ENCODE measurements at places on chromosomes 2 and 18. TPM values are rescaled to one million over a fixed set of nuclear protein-coding genes. Genes with fewer than 3 reads are reported as not detected.

DNA sequence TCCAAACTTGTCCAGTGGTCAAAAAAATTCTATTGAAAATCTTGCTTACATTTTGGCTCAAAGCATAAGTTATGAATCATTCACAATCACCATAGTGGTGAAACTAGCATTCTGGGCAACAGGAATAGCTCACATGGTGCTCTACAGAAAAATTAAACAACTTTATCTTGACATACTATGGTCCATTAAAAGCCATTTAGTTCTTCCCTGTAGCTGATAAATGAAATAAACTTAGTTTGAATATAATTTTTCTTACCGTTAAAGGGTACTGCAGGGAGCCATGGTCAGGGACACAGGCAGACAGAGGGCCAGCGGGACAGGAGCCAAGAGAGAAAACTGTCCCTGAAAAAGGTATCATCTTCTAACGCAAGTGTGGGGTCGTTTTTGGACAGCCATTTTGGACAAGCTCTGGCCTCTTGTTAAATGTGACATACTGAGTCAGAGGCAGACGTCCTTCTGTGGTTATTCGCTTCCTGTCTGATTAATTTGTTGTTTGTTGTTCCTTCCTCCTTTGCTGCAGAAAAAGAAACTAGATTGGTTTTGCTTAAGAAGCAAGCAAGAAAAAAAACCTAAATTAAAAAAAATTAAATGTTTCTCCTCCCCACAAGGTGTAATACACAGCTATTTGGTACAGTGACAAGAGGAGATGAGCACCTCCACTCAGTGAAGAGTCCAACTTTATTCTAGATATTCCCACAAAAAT is at the start of gene WIPF1:
WIPF1 (minus strand) TSS at position 460 of the 703 bp plus-strand sequence. CDS start 12,231 bp downstream, outside the sequence.
- peak; percentile 84 for DNase-seq

GRCh38 chr2:231732604-231733003 is 24.3 kb downstream of the PTMA start:
- DNase-seq: no peak

DNA sequence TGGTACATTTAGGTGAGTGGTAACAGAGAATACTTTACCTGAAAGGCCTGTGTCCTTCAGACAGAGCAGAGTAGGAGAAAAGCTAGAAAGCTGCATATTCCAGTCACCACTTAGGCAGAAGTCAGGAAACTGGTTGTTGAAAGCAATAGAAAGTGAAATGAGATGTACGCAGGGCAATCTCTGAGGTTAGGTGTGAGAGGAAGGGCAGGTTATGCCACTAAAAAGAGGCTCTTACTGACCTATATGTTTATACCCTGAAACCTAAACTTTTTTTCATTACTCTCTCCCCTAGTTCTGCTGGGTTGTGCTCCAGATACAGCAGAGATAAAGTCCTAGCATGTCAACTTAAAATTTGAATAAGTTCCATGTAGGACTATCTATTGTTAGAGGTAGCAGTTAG is 93.5 kb downstream of the COX7A2L start:
- DNase-seq: no peak

GPR35 gene
- total RNA-seq: 1.4 TPM

TUBA4B gene
- total RNA-seq: not detected

CDH7 gene
- not detected for total RNA-seq

GRCh38 chr2:46580416-46580815 is 101.1 kb downstream of the TMEM247 start:
- no peak for DNase-seq

DNA sequence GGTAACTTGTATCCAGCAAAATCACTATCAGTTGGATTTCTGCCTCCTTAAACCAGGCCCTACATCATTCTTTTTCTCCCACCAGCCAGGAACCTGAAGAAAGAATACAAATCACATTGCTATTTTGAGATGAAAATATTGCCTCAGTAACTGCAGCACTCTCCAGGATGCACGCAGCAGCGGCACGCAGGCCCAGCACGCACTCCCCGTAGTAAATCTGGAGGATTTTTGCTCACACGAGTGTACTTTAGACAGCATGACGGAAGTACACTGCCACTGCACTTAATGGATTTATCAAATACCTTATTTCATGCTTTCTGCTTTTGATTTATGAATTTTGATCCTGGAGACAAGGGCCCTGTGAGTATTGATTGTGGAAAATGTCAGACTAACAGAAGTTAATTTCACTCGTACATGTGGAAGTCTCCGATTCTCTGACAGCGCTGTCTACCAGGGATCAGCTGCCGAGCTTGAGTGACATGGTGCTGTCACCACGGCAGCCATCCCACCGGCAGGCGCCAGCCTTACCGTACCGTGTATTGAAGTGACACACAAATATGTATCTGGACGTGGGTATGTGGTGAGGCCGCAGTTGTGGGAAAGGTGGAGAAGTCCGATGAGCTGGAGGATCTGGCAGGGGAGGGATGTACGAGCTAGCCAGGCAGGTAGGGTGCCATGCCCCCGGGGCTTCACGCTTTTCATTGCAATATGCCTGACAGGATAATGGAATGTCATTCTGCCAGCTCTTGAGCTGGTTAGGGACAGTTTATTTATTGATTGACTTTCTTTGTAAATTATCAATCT is 863.7 kb downstream of the GALR1 start:
- no peak for DNase-seq

DNA sequence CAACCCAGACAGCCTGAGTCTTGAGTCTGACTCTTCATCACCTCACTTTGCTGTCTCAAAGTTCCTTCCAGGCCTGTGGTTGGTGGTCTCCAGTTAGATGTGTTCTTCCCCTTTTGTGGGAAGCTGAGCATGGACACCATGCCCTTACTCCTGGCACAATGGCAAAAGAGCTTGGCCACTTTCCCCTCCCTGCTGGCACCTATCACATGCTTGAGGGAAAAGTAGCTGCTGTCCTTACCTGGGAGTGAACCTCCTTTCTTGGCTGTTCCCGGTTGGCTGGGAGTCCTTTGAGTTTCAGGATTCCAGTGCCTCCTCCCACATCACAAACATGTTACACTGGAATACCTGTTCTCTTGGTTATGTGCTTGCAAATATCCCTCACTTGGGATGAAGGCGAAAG is 97.8 kb downstream of the GATA6 start:
- no peak for DNase-seq

- DNase-seq: no peak
These were observed 100.1 kb downstream of the WDPCP start for GRCh38 chr2:63488118-63488713.

GRCh38 chr2:99864561-99865553 is 277.5 kb downstream of the AFF3 start:
- DNase-seq: no peak

CXCR1 gene
- total RNA-seq: not detected

DNA sequence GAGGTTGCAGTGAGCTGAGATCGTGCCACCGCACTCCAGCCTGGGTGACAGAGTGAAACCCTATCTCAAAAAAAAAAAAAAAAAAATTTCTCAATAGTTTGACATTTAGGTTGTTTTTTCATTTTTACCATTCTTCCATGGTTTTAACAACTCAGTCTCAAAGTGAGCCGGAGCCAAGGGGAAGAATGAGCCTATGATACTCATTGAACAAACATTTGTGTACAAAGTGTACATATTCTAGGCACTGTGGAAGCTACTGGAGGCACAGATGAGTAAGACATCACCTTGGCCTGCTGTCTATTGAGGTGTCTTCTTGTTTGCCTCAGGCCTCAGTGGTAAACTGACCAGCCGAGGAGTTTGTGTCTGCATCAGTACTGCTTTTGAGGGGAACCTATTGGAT is 21.9 kb downstream of the CENPO start:
- DNase-seq: no peak

DNA sequence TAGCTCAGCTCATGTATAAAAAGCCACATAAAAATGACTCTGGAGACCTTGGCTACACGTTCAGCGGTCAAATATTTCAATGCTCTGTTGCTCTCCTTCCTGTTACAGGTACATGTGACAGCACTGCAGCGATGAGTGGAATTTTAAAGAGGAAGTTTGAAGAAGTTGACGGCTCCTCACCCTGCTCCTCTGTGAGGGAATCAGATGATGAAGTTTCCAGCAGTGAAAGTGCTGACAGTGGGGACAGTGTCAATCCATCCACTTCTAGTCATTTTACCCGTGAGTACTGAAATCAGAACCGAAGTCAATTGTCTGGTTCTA is 125.4 kb downstream of the CSRNP3 start:
- peak; percentile 72 for DNase-seq

GRCh38 chr2:209523041-209523740 is 99.3 kb downstream of the MAP2 start:
- DNase-seq: no peak

DNA sequence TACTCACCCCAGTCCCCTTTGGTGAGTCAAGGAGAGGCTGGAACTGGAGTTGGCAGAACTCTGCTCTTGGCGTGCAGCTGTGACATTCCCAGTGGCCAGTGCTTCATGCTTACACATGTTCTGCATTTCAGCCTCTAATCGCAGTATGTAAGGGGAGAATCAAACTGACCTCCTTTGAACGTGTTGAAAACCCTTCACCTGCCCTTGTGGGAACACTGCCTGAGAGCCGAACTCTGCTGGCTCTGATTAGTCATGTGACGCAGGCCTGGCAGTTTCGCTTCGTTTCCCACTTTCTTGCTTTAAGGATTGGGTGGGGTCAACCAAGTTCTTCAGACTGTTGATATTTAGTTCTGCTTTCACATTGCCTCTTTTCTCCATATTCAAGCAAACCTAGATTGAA is 173.8 kb upstream of the BCL2L11 start:
- DNase-seq: no peak

VAMP5 gene
- 3.8 TPM for total RNA-seq

- no peak for DNase-seq
These were observed 145.4 kb downstream of the ALK start for GRCh38 chr2:29775937-29776336.

ACTG2 gene
- total RNA-seq: not detected

DNA sequence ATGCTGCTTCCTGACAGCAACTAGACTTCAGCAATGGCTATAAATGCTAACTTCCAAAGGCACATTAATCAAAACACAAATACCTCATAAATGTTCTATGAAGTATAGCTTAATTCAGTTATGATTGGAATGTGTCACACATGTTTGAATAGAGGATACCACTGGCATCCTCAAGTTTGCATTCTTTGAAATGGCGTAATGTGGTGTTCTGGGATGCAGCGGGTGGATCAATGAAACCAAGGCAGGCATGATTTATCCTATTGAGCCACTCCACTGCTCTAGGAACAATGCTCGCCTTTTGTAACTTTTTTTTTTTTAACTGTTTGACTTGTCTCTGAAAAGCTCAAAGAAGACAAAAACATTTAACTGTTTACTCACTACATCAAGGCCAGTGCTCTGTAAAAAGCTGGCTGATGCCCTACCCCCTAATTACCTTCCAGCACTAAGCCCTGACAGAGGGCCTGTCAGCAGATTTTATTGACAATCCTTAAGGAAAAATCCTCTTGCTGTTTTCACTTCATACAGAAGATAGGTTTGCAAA is 278.8 kb upstream of the SESTD1 start:
- DNase-seq: no peak

ADCYAP1 gene
- total RNA-seq: not detected

DNA sequence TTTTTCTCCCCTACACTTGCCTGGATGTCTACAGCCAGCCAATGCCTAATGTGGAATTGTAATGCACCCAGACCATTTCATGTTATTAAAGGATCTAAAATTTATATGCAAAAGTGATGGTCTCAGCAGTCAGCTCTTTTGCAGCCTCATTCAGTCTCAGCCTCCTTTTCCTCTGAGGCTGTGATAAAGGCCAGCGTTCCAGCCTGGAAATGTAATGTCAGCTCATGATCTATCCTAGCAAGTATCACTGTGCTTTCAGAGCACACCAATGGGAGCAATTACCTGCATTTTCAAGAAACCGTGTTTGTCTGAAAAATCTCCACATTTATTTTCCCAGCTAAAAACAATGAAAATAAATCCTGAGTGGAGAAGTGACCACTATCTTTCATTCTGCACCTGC is 274.6 kb downstream of the CDH20 start:
- DNase-seq: no peak

- DNase-seq: no peak
These were observed 1655.3 kb upstream of the ACVR2A start for GRCh38 chr2:146189541-146189940.

DNA sequence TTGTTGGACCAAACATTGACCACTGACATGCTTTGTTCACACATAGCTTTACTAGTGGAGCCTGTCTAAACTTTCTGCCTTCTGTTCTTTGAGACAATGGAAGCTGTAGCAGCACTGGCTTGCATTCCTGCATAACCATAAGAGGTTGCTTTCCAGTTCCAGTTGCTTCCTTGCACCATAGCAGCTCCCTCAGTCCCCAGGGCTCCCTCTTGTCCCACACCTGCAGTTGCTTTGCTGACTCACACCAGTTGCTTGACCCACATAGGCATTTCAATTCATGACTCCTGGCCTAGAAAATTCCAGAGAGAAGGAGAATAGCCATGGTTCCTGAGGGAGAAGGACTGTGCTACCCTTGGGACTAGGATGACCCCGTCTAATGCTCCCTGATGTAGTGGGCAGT is 20.9 kb downstream of the SGPP2 start:
- DNase-seq: no peak

ACVR1C gene
- not detected for total RNA-seq

GRCh38 chr2:171822525-171823322 is 71.3 kb downstream of the SLC25A12 start:
- no peak for DNase-seq

SAG gene
- total RNA-seq: not detected

GPR45 gene
- total RNA-seq: not detected

- no peak for DNase-seq
These were observed 133.5 kb downstream of the QPCT start for GRCh38 chr2:37477921-37478320.

- DNase-seq: no peak
These were observed 236.8 kb downstream of the SETBP1 start for GRCh38 chr18:44917216-44918141.

SLC14A1 gene
- total RNA-seq: not detected

DNA sequence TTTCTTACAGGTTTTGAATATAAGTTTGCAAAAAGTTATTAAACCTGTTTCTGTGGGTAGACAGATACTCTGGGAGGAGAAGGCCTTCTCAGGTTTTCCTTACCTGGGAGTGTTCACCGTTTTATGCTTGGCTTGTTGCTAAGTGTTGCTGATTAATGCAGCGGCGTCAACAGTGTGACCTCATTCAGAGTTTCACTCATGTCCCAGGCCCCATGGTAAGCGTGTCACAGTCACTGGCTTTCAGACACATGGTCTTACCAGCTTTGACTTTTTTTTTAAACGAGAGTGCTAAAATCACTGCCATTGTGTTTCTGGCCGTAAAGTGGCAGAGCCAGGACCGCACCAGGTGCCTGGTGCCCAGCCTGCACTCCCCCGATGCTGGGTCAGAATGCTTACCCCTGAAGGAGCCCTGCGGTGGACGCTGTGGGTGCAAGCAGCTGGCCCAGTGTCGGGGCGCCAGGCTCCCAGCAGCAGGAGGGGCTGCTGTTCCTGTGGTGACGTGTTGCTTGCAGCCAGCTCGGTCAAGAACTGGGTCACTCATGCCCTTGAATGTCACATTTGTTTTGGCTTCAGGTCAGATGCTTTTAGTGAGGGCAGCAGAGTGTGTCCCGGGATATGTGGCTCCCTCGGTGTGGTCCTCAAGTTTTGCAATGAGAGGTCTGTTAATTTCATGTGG is 3.5 kb downstream of the CAPN10 start:
- DNase-seq: no peak

SIX3 gene
- total RNA-seq: not detected

ZSWIM2 gene
- not detected for total RNA-seq

WDR12 gene
- total RNA-seq: 91.4 TPM
